Tongue (tissue), 3 donors: ENCODE measurements at places on chromosomes 16 and 17.

DNA sequence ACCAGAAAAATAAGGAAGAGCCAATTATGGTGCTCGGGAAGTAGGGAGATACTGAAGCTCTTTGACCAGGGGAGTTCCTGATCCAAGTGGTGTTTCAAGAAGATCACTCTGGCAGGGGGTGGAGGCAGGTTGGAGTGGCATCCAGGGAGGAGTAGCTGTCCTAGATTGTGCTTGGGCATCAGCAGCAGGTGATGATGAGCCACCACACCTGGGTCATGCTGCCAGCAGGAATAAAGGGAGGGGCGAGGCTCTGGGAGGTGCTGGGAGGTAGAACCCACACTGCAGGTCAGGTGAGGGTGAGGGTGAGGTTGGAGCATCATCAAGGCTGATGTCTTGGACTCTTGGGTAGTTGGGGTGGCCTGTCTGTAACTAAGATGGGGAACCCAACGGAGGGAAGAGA, 35.4 kb upstream of the ADGRG1 start:
- no peak for DNase-seq

DNA sequence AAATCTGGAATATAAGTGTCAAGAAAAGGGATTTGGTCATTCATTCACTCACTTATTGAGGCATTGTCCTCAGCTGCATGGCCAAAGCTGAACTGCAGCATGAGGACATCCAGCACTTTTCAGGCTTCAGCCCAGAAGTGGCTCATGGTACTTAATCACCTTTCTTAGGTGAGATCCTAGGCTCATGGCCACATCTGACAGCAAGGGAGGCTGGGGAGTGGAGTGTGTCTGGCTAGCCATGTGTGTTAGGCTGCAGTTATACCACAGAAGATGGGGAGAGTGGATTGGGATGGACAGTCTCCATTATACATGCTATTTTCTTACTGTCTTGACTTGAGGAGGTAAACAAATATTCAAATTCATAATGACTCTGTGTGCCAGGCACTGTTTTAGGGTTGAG, 68.8 kb downstream of the SHISA6 start:
- no peak for DNase-seq

DNA sequence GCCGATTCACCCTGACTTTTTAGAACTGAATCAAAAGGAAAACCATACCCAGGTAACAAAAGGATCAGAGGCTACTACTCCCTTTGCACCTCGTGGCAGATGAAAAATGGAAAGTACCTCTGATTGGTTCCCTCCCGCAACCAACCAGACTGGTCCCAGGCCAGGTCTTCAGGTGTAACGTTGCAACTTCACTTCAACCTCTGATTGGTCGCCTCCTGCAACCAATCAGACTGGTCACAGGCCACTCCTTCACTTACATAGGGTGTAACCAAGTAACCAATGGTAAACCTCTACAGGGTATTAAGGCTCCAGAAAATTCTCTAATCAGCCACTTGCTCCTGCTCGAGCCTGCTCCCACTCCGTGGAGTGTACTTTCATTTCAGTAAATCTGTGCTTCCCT, 89.4 kb downstream of the ADCY9 start:
- no peak for DNase-seq

- DNase-seq, result peak; percentile 20
Observed at GRCh38 chr17:22600644-22601298, 908.4 kb downstream of the KCNJ18 start.

DNA sequence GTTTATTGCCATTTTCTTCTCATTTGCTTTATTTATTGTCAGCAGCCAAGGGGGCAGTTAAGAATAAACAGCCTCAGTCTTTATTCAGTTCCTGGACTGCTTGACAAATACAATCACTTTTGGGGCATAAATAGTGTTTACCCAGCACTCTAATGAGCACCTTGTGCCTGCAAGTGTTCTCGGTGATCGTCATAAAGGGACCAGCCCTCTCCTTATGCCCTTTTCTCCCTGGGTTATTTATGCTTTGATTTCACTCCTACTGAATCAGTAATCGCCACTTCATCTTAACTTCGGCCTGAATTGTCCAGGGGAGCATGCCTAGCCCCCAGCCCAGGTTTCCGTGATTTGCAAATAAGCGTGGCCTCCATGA, 55.7 kb upstream of the CACNG5 start:
- no peak for DNase-seq

- peak; percentile 96 for DNase-seq
Observed at GRCh38 chr17:7213895-7214299, 5.7 kb downstream of the DLG4 start.

DNA sequence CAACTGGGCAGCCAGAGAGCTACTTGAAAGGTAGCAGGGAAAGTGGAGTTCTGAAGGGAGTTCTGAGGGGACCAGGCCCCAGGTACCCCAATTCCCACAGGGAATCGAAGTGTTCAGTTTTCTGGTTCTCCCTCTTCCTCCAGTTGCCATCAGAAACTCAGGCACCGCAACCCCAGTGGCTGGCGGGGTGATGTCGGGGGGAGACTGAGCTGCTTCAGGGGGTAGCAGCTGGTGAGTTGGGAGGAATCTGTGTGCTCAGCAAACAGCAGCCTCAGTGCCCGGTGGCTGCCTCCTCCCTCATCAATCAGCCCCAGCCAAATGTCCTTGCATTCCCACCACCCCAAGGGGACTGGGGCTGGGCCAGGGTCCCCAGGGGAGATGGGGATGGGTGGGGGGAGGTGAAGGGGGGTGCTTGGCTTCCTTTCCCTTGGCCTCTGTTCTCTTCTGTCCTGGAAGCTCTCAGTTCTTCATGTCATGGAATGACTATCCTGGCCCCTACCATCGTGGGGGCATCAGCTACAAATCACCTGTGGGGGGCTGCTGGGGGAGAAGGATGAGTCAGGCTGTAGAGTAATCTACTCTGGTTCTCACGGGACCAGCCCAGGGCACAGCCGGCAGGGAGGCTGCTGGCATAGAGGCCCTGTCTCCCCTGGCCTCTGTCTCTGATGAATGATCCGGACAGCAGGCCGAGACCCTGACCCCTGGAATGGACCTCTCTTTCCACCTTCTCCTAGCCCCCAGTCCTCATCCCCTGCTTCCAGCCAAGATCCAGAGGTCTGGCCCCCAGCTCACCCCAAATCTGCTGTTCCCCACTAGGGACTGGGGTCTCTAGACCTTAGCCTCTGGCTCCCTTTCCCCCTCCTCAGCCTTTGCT, 2.6 kb upstream of the DNAH2 start:
- no peak for DNase-seq
